ENCODE measurements at places on chromosomes 2 and 18.
A peak's percentile ranks its signal among the peaks of the same experiment; 100 is the strongest.

DNA sequence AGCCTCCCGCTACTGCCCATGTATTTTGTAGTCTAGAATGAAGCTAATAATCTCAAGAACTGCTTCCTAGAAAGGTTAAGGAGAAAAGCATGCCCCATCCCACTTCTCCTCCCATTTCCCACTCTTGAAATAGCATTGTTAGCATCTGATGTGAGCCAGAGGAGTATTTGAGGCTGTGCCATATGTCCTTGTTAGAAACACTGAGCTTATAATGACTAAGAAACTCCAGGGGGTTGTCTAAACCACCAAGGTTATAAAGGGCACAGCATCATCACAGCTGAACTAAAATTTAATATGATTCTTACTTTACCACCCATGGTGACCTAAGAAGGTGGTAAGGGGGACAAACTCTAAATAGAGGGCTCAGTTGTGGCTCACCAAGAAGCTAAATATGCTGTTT, 16.6 kb downstream of the TSPYL6 start:
- DNase-seq = no peak

DNA sequence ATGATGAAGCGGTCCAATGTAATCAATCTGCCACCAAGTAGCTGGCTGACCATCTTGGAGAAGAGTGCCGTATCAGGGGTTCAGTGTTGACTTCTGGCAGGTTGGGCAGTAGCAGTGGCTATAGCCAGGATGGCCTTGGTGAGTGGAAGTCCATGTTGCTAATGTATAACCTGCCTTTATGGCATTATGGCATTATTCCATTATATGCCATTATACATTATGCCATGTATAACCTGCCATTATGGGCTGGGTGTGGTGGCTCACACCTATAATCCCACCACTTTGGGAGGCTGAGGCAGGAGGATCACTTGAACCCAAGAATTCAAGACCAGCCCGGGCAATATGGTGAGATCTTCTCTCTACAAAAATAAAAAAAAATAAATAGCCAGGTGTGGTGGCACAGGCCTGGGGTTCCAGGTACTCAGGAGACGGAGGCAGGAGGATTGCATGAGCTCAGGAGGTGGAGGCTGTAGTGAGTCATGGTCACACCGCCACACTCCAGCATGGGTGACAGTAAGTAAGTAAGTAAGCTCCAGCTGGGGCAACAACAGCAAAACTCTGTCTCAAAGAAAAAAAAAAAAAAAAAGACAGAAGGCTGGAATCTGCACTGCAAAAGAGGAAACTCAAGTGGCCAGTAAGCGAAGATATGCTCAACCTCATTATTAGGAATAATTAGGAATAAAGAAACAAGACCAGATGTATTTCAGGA, 24.4 kb upstream of the EMILIN2 start:
- no peak for DNase-seq

DNA sequence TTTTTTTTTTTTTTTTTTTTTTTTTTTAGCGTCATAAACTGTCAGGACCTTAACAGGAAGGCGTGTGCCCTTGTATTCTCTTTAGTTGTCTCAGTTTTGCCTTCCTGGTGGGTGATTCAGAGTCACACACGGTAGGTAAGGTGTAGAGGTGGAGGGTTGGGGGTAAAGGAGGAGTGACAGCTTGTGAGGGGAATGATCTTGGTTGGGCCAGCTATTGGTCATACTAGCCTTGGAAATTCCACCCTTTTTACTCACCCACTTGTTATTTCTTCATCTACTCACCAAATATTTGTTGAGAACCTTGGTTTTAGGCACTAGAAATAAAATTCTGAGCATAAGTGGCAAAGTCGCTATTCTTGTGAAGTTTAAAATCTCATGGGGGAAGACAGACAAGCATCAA, 22.2 kb downstream of the SMIM21 start:
- DNase-seq = no peak

DNA sequence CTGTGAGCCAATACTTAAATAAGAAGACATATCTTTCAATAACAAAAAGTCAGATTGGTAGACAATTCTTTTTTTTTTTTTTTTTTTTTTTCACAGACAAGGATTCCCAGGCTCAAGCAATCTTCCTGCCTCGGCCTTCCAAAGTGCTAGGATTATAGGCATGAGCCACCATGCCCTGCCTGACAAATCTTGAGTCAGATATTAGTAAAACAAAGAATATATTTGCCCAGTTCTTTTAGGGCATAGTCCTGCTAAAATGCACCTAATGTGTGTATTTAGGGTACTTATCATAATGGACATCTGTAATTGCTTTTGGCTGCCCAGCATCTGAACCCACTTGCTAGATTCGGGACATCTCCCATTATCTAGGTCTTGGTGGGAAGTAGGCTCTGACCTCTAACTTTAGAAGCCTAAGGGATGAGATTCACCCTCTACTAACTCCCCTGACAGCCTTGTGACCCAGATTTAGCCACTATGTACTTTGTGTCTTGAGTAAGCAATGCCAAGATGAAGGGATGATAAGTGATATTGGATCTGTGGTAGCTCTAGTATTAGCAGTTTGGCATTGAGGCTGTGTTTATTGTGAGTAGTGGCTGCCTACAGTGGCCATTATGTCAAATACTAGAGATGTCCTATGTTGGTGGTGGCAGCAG, 18.5 kb upstream of the PSME4 start:
- no peak for DNase-seq

- DNase-seq = no peak
These were observed 1.3 kb downstream of the COLEC12 start for GRCh38 chr18:498931-499775.

GRCh38 chr2:50956886-50957285, 75.0 kb downstream of the NRXN1 start:
- peak; percentile 56 for DNase-seq

GRCh38 chr2:54615832-54616534, 107.5 kb upstream of the EML6 start:
- no peak for DNase-seq

All from foreskin melanocyte (primary cell).